Stimulated activated CD4-positive, alpha-beta T cell treated with anti-CD3 and anti-CD28 coated beads, TNF-alpha, amount 100 ng/mL, for 4 hours (primary cell): ENCODE measurements at places on chromosomes 3 and 15.

DNA sequence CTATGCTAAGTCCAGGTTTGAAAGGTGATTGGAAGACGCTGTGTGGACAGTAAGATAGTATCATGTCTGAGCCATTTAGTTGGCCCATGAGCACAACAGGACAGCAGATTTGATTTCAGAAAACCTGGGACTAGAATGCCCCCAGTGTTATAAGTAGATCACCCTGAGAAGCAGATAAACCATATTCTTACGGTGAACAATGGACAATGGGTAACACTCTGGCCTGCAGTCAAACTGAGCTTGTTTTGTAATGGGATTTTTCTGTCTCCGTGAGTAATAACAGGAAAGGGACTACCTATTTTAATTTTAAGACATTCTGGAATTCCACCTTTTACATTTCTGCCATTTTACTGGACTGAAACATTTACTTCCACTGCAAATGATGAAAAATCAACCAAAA lies 71.5 kb downstream of the LDHAL6B start:
- DNase-seq, result no peak

- DNase-seq, result no peak
These were observed 34.7 kb downstream of the XXYLT1 start for GRCh38 chr3:195236076-195236798.

GRCh38 chr15:69958496-69959084 lies 139.1 kb downstream of the TLE3 start:
- DNase-seq, result no peak

GRCh38 chr15:25930931-25931330 lies 67.8 kb upstream of the ATP10A start:
- no peak for DNase-seq

- DNase-seq, result no peak
These were observed 4.6 kb upstream of the PLA2G4B start for GRCh38 chr15:41834096-41834495.

DNA sequence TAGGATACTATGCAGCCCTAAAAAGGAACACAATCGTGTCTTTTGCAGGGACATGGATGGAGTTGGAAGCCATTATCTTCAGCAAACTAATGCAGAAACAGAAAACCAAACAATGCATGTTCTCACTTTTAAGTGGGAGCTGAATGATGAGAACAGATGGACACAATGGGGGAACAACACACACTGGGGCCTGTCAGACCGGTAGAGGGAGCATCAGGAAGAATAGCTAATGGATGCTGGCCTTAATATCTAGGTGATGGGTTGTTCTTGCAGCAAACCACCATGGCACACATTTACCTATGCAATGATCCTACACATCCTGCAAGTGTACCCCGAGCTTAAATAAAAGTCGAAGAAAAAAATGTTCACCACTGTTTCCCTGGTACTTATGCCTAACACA lies 17.5 kb downstream of the SENP7 start:
- DNase-seq, result no peak

DNA sequence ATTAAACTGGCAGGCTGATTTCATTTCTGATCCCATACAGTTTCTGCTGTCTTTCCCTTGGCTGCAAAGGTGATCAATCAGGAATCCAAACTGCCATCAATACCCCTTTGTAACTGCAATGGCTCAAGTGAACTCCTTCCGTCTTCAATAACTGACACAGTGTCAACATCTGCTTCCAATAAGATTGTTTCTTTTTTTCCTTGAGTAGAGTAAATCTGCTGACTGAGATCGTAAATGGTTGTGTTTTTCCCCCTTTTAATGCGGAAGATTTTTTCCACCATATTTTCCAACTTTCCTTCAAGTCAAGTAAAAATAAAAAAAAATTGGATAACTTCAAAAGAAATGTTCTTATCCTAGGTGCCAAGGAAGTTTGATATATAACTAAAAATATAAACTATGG lies 48.7 kb downstream of the VGLL3 start:
- DNase-seq, result no peak
